ENCODE measurements at places on chromosomes 1 and 21.

DNA sequence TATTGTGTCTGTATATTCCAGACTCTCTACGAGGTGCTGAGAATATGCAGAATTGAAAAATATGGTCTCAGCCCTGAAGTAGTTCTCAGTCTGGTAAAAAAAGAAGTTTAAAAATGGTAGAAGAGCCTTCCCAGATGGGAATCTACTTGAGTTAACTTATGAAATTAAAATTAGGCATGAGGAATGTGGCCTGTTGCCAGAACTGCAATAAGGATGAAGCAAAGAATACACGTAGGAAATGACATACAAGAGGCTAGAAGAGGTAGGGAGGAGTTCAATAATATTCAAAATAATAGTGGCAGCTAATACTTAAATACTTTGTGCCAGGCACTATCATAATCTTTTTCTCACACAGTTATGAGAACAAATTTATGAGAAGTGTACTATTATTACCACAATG is 6.3 kb downstream of the ASPM start:
- DNase-seq: no peak

DNA sequence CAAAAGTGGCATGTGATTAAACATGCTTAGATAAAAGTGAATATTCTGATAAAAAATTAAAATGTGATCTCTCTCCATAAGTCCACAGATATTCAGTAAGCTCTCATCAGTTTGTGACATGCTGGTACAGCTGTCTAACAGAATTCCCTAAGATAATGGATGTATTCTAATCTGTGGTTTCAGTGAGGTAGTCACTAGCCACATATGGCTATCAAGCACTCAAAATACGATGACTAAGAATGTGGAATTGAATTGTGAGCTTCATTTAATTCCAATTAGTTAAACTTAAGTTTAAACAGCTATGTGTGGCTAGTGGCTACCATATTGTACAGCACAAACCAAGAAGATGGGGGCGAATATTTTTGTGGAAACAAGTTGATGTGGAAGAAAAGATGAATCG is 4.1 kb upstream of the REG4 start:
- no peak for DNase-seq

DNA sequence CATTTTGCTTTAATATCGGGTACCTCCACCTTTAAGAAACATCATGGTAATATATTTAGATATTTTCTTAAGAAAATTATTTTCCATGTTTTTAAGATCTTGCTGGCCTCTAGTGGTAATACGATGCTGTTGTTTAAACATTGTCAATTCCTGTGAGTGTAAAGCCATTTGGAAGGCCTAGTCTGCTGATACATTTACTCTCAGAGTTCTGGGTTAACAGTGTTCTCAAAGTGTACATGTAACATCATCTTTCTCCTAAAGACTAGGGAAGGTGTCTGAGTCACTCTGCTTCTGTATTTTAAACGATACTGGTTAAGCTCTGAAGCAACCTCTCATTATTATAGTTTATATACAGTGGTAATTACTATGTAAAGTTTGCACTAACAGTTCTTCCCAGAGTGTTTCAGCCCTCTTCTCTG is 189.1 kb downstream of the RASAL2 start:
- peak; percentile 47 for DNase-seq

DNA sequence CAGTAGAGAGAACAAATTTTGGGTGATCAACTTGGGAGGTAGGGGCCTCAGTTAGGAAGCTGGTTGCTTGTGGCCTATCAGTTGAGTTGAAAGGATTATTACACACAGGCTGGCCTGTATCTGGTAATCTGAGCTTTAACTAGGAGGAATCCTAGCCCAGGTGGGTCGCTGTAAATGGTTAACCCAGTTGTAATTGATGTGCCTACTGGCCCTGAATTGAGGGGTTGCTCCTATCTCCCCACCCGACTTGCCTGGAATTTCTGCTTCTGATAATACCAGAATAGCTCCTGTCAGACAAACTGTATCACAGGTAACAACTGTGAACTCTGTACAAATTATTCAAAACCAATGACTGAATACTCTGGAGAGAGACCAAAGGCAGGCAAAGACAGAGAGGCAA is 210.4 kb upstream of the RUNX1 start:
- no peak for DNase-seq

DNA sequence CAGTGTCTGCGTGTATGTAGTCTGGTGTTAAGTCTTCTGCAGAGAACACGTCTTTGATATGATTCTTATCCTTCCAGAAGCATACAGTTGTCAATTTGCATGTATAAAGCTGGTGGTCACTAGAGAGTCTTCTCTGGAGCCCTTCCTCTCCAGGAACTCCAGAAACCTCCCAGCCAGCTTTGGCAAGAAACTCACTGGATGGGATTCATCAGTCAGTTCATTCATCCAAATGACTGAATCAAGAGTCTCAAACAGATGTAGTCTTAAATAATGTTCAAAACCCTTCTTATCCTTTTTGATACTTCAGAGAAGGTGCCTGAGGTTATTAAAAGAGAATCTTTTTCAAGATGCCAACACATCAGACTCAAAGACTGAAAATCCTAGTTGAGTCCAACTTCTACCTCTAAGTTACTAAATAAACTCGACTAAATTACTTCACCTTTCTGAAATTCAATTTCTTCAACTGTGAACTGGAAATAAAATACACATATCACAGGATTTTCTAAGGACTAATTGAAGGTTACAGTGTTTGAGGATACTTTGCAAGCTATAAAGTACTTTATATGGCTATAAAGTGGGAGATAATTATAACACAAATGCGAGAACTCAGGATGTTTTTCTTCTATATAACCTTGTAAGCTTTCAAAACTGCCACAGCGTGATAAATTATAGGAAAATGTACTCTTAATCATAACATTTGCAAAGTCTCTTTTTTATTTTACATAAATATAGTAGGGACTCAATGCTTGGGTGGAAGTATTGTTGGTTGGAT is 252.4 kb downstream of the FGGY start:
- no peak for DNase-seq

- DNase-seq: no peak
Observed at GRCh38 chr1:236888903-236889302, 93.8 kb downstream of the MTR start.

GRCh38 chr1:80457409-80457808 is 1343.3 kb upstream of the ADGRL2 start:
- DNase-seq: no peak

DNA sequence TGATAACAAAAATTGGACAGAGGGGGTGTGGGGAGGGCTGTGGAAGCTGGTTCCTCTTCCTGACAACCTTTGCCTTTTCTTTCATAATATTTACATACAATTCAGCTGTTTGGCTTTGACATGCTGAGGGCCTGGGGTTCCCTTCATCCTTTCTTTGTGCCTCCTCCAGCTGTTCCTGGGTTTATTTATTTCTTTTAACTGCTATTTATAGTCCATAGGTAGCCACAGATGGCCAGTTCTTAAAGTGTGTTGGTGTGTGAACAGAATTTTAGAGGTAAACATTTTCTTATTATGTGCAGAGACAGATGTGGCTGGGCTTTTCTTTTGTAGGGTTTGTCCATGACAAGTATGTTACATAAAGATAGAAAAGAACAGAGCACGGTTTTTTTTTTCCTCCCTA is 34.1 kb upstream of the CNIH3 start:
- no peak for DNase-seq

GRCh38 chr1:181742426-181742825 is 259.1 kb downstream of the CACNA1E start:
- no peak for DNase-seq

GRCh38 chr1:1980467-1981141 is 23.0 kb downstream of the CFAP74 start:
- no peak for DNase-seq

- DNase-seq: peak; percentile 92
Observed at GRCh38 chr1:47763591-47764171, 233.5 kb downstream of the TRABD2B start.

DNA sequence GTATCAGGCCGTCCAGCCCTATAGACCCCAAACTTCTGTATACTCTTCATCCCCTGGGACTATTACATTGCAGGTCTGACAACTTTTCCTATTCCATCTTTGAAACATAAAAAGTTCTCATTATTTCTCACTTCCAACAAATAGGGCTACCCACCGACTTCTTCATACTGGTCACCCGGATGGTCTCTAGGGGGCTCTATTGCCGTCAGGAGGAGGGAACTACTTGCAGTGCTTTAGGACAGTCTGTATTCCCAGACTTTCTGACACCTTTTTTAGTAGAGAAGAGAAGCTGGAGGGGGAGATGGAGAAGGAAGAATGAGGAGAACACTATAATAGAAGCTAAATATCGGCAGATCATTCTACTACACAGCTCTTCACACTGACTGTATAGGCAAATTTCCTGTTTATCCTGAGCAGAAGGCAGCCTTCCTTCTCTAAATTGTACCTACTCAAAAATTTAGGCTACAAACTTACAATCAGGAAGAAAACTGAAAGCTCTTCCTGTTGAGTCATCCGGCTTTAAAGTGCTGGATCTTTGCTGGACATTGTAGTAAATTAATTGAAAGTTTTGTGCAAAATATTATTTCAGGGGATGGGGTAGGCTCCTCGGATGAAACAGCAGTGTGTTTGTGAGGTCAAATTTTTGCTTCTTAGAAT is 54.6 kb downstream of the CDC7 start:
- DNase-seq: no peak

DNA sequence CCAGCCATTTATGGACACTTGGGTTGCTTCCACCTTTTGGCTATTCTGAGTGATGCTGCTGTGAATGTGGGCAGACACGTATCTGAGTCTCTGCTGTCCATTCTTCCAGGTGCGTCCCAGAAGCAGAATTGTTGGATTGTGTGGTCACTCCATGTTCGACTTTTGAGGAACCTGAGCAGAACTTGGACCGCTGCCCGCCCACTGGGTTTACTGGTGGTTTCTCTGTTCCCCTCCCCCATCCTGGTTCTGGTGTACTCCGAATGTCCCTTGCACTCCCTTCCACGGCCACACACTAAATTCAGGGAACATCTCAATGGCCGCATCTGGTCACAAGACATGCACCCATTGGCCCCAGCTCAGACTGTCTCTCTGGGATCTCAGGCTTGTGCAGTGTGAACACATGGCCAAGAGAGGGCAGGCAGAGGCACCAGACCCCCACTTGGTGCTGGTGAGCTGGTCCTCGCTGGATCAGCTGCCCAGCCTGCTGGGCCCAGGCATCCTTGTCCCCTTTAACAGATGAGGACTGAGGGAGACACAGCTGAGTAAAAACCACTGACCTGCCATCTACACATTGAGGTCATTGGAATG is 565.1 kb downstream of the NPHP4 start:
- DNase-seq: no peak

Measured in umbilical cord (tissue), 2 donors.